Glomerular endothelial cell (primary cell): ENCODE measurements at places on chromosomes 1 and 21.

- no peak for DNase-seq
These were observed 360.9 kb upstream of the VAMP3 start for GRCh38 chr1:7410156-7410555.

GRCh38 chr1:15714406-15715136 is 21.5 kb upstream of the SLC25A34 start:
- DNase-seq, result no peak

DNA sequence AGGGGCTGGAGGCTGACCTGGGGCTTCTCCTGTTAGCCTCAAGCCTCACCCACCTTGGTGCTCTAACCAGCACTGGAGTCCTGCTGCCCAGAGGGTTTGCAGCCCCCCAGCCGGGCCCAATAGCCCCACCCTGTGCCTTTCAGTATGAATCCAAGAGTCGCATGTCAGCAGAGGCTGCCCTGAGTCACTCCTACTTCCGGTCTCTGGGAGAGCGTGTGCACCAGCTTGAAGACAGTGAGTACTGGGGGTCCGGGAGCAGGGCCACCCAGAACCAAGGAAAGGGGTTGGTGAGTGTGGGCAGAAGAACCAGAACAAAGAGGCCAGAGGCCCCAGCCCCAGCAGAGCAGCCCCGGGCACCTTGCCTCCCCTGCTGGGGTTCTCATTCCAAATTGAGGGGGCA is 25.6 kb downstream of the CDK18 start:
- DNase-seq, result no peak

GRCh38 chr1:78145105-78145580 is 99.4 kb downstream of the GIPC2 start:
- DNase-seq, result peak; percentile 27

DNA sequence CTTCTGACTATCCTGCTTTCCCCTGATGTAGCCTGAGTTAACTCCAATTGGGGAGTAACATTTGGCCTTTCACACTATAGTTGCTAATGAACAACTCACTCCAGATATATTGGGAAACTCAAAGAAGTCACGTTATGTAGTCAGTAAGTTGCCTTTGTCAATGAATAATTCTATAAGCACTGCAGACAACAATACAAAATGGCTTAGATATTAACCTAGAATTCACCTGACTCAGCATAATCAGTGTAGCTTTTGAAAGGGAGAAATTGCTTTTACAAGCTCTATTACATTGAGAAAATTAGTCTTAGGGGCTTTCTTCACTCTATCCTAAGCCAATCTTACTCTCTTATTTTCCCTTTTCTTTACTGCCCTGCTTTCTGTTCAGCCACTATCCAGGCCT is 303.5 kb upstream of the NR5A2 start:
- DNase-seq, result no peak

DNA sequence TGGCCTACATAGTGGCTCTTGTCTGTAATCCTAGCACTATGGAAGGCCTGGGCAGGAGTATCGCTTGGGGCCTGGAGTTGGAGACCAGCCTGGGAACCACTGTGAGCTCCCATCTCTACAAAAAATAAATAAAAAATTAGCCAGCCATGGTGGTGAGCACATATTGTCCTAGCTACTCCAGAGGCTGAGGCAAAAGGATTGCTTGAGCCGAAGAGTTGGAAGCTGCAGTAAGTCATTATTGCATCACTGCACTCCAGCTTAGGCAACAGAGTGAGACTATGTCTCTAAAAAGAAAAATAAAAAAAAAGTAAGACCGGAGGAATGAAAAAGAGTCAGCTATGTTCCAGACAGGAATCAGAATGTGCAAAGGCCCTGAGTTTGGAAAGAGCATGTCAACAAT is 115.3 kb downstream of the CYYR1 start:
- DNase-seq, result no peak

GRCh38 chr1:112540226-112540794 is 31.5 kb downstream of the WNT2B start:
- no peak for DNase-seq

- peak; percentile 96 for DNase-seq
These were observed 16.1 kb downstream of the ENSA start for GRCh38 chr1:150613061-150613920.
